ENCODE measurements at places on chromosomes 6 and 20.

DNA sequence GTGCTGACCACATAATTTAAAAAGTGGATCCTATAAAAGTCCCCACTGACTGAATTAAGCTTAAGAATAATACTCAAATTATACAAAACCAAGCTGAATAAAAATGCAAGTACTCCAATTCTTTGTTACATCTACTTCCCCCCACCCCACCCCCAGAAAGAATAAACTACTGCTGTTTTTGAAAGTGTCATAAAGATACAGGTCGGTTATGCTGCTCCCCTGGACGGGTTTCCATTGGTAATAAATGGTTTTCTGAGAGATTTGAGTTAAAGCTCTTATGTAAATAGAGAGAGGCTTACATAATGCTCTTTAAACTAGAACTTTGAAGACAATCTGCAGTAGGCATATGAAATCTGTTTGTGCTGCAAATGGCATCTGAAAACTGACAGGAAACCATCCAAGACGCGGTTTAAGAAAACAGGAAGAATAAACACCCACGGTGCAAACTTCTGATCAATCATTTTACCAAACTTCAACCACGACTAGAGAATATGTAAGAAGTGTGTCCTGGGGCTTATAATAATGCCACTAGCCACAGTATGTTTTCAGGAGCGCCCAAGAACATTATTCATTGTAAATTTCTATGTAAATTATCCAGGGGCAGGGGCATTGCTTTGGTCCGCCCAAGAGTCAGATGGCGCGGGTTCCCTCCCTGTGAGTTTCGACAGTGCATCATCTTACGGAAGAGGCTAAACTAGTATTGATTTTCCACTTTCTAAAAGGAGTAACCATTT lies 10.8 kb upstream of the POU3F2 start:
- no peak for DNase-seq

DNA sequence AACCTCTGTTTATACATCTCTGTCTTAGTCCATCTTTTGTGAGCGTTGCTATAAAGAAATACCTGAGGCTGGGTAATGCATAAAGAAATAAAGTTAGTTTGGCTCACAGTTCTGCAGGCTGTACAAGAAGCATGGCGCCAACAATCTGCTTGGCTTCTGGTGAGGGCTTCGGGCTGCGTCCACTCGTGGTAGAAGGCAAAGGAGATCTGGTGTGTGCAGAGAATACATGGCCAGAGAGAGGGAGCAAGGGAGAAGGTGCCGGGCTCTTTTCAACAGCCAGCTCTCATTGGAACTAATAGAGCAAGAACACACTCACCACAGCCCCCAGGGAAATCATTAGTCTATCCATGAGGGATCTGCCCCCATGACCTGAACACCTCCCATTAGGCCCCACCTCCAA lies 100.3 kb upstream of the SRSF6 start:
- no peak for DNase-seq

DNA sequence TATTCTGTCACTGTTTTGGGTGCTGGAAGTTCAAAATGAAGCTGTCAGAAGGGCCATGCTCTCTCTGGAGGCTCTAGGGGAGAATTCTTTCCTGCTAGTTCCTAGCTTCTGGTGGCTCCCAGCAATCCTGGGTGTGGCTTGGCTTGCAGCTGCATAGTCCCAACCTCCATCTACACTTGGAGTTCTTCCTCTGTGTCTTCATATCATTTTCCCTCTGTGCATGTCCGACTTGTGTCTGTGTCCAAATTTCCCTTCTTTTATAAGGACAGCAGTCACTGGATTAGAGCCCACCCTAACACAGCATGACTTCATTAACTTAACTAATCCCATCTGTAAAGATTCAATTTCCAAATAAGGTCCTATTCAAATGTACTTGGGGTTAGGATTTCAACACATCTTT lies 23.3 kb upstream of the ENPP1 start:
- no peak for DNase-seq

- no peak for DNase-seq
These were observed 96.2 kb upstream of the RSPO3 start for GRCh38 chr6:127022302-127022701.

- no peak for DNase-seq
These were observed 35.7 kb downstream of the CITED2 start for GRCh38 chr6:139338795-139339194.

DNA sequence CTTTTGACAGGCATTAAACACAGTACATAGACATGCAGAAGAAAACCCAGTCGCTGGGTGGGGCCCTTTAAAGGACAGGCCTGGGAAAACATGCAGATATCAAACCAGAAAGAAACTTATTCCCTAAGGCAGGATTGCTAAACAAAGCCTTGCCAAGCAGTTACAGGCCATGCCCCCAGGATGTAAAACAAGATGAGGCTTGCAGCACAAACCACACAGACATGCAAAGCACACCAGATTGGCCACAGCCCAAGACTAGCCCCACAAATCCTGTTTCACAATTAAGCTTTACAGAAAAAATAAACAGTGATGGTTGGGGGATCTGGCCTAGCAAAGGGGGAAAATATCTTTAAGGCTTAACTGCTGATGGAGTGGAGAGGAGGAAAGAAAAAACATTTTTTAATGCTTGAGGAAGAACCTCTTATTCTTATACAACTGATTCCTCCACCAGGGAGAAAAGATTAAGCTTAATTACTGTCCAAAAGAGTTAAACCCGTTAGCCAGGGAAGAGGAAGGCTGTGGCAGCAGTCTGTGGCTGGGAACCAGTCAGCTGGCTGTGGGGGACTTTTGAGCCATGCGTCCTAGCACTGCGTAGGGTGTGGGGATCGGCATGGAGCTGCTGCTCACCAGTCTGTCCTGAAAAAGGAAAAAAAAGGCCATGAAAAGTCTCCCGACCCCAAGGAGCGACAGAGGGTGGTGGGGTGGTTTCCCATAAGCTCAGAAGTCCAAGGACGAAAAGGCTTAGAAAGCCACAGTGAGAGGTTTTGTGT lies 28.4 kb downstream of the COL19A1 start:
- DNase-seq: no peak

DNA sequence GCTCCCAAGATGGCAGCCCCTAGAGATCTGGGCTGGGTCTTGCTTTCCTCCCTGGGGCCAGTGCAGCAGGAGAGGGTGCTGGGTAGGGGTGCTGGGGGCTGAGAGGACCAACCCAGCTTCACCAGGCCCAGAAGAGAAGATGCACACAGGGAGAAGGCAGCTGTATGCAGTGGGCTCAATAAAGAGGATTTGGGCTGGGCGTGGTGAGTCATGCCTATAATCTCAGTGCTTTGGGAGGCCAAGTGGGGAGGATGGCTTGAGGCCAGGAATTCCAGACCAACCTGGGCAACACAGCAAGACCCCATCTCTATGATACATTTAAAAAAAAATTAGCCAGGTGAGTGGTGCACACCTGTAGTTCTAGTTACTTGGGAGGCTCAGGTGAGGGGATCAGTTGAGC lies 25.7 kb upstream of the EMILIN3 start:
- no peak for DNase-seq

DNA sequence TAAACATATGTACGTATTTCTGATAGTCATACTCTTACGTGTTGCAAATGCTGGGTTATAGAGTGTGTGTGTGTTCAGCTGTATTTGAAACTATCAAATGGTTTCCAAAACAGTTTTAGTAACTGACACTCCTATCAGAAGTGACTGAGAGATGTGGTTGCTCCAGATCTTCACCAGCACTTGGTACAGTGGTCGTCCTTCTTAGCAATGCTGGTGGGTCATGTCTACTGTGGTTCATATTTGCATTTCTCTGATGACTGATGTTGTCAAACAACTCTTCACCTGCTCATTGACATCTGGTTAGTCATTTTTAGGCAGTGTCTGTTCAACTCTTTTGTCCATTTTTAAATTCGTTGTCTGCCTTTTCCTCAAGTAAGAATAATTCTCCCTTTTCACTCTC lies 259.3 kb downstream of the KIF16B start:
- DNase-seq: no peak

DNA sequence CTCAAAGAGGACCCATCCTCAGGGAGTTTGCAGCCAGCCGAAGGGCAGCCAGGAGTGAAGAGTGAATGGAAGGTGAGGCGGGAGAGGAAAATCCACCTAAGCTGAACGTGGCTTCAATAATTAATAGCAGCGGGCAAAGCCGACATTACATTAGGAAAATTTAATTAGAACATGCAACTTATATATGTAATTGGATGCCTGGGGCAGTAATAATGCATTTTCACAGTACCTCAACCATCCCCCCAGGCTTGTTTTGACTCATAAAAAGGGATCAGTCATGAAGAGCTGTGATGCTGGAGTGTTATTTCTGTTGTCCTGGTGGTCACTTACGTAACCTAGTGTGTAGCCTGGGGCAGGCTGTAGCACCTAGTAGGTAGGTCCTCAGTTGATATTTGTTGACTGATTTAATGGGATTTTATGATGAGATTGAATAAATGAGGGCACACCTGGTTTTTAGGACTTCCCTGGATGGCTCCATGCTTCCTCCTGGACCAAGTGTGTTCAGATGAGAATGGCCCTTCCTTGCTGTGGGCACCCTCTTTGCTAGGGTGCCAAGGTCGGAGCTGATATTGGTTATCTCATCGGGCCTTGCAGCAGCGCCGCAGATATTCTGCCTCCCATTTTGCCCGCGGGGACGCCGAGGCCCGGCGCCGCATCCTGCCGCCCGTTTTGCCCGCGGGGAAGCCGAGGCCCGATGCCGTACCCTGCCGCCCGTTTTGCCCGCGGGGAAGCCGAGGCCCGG lies 128.8 kb downstream of the CDH26 start:
- no peak for DNase-seq

DNA sequence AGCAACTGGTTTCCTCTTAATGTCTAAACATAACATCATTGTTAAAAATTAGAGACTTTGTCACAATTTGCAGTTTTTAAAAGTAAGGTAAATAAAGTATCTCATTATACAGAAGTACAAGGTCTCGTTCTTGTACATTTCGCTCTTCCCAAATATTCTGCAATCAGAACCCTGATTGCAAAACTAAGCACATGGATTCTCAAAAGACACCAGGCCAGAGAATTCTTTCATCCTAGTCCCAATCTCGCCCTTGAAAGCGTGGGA lies 355 bp upstream of the AKAP7 start:
- DNase-seq: no peak

GRCh38 chr20:15220778-15221565 lies 883.6 kb upstream of the FLRT3 start:
- no peak for DNase-seq

DNA sequence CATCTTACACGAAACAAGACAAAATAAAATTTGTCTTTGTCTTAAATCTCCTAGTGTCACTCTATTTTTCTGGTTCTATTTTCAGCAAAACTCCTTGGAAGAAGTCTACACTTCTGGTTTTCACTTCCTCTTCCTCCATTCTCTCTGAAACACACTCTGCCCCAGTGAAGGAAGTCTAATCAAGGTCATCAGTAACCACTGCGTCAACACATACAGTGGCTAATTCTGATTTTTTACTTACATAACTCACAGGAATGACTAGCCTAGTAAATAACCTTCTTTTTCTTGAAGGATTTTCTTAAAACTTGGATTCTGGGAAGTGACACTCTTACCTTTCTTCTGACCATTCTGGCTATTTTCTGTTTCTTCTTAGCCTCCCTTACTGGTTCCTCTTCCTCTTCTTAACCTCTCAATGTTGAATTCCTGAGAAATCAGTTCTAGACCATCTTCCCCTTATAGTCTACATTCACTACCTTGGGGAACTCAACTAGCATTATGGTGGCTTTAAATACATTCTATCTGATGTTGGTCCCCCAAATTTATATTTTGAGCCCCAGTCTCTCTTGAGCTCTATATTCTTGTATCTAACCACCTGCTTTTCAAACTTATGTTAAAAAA lies 37.5 kb downstream of the AIG1 start:
- no peak for DNase-seq

DNA sequence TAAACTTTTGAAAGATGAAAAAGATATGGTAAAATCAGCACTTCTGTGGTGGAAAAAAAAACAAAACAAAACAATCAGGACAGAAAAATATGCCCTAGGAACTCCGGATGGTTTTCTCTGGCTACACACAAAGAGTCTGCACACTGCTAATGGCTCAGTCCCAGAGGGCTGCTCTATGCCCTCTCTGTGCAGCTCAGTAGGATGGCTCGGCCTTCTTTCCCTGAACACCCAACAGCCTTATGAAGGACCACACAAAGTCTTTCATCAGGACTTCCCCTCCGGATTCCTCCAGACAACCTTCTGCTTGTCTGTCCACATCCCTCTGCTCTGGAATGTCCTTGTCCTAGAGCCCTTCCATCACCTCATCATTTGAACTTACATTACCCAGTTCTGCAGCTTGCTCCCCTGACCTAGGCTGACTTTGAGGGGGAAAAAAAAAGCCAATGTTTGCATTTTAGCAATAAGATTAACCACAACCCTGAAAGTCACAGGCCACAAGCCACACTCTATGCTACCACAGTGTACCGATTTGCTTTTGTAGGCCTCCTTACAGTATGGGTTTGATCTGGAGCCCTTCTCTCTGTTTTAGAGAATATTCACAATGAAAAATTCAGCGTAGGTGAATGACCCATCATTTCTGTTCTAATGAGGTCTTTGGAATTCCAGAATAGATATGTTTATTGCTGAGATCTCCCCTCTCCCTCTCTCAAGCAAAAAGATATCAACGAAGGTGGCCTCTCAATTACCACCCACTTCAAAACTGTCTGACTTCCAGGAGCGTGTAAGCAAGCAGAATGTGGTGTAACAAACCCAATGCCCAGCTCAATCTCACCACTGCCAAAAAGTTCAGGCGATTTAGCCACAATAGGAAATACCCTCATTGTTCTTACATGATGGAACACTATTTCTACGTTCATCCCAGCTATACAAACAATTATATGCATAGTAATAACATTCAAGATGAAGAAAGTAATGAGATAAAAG lies 164.0 kb downstream of the GMDS start:
- DNase-seq: no peak

DNA sequence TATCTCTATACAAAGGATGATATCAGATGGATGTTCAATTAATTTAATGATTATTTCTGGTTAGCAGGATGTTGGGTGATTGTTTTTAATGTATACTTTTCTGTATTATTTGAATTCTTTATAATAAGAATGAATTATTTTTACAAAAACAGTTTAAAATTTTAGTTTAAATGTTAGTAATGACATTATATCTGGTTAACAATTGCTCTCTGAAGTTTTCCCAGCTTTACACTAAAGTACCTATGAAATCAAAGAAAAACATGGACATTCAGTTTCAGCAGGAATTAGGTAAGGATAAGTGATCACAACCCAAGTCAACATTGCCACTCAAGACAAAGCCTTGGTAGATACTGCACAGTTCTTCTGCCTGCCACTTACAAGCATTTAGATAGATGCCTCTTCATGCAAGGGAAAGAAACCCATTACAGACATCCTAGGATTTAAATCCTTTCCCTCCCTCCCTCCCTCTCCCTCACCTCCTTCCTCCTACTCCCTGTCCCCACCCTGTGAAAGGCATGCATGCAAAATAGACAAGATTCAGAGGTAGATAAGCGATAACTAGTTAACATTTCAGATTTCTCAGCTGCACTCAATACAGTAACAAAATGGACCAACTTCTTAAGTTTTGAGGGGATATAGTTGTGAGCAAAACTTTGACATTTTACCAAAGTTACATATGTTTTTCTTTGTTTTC lies 143.8 kb downstream of the STXBP5 start:
- DNase-seq: no peak

GRCh38 chr6:136188486-136188885 lies 61.6 kb downstream of the MTFR2 start:
- no peak for DNase-seq

Measured in hypothalamus (tissue), 51 donors.